ENCODE measurements at places on chromosomes 2 and 18.

- no peak for DNase-seq
These were observed 105.2 kb downstream of the SEPTIN10 start for GRCh38 chr2:109508556-109508955.

- no peak for DNase-seq
These were observed 78.6 kb downstream of the FAM210A start for GRCh38 chr18:13647761-13648160.

GRCh38 chr18:70671889-70672565 lies 383.2 kb downstream of the SOCS6 start:
- DNase-seq, result no peak

DNA sequence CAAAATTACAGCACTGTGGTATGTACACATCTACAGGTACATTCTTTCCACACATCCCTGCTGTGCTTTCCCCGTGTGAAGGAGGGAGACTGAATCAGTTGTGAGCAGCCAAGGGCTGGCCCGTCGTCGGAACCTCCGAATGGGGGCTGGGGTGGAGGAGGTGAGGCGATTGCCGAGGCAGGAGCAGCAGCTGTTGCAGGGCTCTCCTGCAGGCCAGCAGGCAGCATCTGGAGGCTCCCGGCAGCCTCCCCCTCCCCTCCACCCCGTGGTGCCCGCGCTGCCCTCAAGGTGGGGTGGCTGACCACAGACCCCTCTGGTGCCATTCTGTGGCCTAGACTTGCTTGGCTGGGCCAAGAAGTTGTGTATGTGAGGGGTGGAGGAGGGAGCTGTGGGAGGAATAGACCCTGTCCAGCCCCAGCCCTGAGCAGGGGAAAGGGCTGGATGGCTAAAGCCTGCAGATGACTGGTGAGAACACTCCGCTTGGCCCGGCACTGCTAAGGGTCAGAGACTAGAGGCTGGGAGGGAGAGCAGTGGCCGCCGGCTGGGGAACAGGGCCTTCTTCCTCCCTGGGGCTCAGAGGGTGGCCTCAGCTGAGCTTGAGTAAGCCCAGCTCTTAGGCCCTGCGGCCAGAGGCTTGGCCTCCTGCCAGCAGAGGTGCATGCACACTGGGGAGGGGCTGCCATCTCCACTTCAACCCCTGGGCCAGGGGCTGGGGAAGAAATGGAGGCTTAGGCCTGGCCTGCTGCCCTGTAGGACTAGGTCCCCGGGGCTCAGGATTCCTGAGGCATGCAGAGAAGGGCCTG lies 7.6 kb downstream of the STAMBP start:
- DNase-seq, result no peak

GRCh38 chr2:233384015-233384414 lies 29.7 kb downstream of the DGKD start:
- DNase-seq, result no peak

DNA sequence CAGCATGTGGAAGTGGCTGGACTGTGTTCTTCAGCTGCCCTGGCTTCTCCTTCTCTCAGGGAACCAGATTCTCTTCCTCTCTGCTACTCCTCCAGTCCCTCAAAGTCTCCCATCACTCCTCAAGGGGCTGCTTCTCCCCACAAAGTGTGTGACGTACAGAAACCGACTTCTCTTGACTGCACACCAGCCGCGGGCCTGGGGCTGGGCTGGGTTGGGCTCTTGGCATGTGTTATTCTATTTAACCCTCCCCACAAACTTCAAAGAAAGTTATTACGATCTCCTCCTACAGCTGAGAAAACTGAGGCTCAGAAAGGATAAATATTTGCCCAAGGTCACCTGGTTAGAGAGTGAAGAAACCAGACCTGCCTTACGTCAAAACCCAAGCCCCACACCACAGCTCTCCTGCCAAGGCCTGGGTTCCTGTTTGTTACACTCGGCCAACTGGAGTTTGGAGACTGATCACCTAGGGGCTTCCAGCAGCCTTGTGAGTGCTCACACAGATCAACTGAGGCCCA lies 269.0 kb downstream of the TFCP2L1 start:
- no peak for DNase-seq

- DNase-seq, result no peak
These were observed 213.6 kb downstream of the ATAD2B start for GRCh38 chr2:23713351-23713750.

GRCh38 chr2:213848631-213849030 lies 562.2 kb upstream of the VWC2L start:
- no peak for DNase-seq

DNA sequence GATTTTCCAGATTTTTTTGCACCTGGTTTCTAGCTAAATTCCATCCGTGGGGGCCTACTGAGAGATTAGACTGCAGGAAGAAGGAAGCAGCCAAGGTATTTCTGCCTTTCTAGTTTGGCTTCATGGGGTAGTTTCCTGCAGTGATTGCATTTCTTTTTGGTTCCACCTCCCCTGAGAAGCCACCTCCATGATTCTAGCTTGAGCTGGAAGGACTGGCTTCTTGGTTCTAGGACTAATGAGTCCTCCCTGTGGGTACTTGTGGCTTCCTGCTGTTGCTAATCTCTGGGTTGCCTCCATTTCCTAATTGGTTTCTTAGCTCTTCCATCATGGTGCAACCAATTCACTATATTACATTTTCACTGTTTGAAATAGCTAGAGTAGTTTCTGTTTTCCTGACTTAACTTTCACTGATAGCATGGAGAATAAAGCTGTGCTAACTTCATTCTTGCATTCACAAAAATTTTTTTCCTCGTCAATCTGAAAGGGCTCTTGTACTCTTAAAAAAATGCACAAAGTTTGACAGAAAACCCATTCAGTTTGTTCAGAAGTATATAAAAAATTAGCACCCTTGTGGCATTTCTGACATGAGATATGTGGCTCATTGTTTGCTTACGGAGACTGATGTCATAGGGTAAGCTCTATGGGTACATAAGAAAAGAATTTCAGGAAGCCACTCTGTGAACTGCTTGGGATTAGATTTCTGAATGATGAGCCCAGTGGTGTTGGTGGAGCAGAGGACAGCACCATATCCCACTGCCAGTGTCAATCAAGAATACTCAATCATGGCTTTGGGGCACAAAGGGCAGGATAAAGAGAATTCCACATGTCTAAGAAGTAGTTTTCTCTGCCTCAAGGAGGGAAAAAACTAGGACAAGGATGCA lies 242.8 kb upstream of the RBMS1 start:
- no peak for DNase-seq

GRCh38 chr2:215870986-215871385 lies 142.4 kb downstream of the MREG start:
- DNase-seq, result no peak

- no peak for DNase-seq
These were observed 199.6 kb downstream of the AFF3 start for GRCh38 chr2:99942561-99943347.

DNA sequence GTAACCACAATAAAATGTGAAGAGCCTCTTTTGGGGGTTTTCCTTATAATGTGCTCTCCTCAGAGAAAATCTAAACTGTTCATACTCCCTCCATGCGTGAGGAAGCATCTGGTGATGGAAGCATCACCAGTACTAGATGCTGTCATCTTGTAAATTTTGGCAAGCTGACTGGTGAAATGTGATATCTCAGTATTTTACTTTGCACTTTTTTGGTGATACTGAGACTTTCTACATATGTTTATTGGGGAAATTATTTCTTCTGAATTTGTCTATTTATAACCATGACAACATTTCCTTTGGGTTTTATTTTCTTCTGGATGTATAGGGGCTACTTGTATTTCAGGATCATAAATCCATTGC lies 95.9 kb upstream of the DLGAP1 start:
- DNase-seq, result no peak

GRCh38 chr2:162280654-162281053 lies 37.4 kb upstream of the FAP start:
- no peak for DNase-seq

DNA sequence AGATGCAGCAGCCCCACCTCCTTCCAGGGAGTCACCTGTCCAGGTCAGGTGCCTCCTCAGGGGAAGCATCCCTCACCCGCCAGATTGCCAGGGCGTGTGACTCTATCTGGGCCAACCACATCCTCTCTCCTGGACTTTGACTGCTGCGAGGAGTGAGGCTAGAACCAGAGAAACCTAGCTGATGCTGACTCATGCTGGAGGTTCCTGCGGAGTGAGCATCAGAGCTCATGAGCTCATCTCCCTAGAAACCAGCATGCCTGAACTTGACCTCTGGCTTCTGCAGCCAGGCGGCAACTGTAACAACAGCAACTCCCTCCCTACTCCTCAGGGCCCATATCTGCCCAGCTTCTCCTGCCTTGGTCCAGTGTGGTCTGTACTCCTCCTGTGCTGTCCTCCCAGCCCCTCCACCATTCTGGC lies 28.3 kb upstream of the NT5DC4 start:
- no peak for DNase-seq

DNA sequence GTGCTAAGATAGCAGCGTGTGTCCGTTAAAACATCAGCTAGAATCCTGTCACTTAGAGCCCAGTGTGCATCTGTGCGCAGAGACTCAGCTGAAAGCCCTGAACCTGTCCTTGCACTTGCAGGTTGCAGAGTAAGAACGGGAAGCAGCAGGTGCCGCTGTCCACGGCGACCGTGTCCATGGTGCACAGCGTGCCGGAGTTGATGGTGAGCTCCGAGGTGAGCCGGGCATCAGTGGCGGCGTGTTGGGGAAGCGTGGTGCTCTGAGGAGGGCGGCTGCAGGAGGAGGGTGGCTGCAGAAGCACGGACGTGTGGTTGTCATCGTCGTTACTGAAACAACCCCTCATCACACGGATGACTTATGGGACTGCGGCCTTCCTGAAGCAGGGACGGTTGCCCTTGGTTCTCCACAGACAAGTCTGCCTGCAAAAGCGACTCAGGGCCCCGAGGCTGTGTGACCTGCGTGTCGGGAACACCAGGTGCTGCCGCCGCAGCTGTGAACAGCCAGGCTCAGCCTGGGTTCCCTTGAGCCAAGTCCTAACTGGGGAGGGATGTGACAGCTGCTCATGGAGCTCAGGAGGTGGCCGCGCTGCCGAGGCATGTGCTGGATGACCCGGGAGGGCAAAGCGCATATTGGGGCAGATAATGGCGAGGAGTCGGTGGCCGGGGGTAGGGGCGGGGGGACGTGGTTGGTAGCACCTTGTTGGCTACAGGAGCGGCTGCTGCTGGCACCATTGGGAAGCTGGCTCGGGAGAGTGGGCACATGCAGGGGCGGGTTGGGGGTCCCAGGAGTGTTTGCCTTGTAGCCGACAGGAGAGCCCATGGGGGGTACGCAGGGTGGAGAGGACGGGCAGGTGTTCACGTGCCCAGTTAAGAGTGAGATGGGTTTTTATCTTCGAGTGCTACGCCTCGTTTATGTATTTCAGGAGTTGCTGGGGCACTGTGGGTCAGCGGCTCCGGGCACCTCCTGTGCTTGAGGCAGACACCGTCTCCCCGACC lies 16.6 kb downstream of the CTDP1 start:
- DNase-seq, result no peak

Data from cerebellar nuclear complex (tissue), 1 donor.